Suprapubic skin (tissue), 4 donors: ENCODE measurements at places on chromosomes 7 and 10. TPM values are rescaled to one million over a fixed set of nuclear protein-coding genes. Genes with fewer than 3 reads are reported as not detected.
A peak's percentile ranks its signal among the peaks of the same experiment; 100 is the strongest.

DNA sequence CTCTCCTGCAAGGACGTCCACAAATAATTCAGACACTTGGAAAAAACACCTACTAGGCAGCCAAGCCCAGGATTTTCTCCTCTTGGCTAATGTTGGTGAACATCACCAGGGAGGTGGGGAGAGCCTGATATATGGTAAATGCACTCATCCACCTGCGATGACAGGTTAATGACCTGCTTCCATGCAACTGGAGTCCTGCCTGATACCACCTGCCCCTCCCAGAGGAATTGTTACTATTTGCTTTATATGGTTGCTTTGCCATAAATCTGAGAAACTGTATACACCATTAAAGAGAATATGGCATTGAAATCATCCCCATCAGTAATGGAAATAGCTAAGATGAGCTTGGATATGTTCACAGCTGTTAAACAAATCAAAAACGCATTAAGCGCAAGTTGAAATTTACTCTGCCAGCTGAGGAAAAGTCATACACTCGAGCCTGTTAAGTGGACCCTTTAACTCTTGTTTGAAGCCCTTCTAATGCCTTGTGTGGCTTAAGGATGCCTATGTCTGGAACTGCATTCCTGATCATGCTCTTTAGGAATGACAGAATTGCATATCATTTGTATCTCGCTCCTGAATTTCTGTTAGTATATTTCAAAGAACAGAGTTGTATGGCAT, 208.3 kb downstream of the PRPF18 start:
- no peak for DNase-seq

- DNase-seq = no peak
Measured at GRCh38 chr10:120963594-120964220, 112.5 kb downstream of the WDR11 start.

The IDI1 gene
- total RNA-seq = 35.7 TPM

GRCh38 chr10:89029785-89030437, 39.3 kb downstream of the FAS start:
- DNase-seq = peak; percentile 88

The PNLIPRP3 gene
- 50.2 TPM for total RNA-seq

DNA sequence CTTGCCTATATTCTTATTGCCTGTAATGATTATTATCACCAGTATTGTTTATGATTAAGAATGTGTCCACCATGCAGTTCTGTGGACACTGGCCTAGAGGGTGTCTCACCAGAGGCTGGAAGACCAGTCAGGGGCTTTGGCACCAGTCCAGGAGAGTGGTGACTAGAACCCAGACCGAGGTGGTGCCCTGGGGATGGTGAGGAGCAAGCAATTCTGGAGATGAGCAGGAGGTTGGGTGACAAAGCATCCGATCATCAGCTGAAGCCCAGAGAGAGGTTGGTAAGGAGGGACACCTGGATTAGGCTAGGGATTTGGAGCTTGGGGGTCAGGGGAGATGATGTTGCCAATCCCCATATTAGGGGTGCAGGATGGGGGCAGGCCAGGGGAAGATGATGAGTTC, 124.4 kb downstream of the EMX2 start:
- DNase-seq = no peak

The BTBD16 gene
- total RNA-seq = 4.7 TPM

- no peak for DNase-seq
Measured at GRCh38 chr7:11831156-11831735, 752 bp downstream of the THSD7A start.

DNA sequence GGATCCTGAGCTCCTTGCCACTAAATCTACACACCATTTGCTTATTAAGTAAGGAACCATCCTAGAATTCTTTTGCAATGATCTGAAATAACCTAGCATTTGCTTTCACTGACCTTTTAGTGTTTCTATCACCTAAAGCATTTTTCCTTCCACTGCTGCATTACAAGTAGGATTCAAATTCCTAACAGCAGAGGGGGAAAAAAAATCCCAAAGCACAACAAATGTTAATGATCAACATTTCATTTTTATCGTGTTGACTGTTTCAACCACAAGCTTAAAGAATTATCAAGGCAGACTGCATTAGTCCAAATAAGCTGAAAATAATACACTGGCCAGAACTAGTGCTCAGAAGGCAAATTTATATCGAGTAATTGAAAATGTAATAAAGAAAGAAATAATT, 174.7 kb upstream of the TCF7L2 start:
- DNase-seq = no peak

DNA sequence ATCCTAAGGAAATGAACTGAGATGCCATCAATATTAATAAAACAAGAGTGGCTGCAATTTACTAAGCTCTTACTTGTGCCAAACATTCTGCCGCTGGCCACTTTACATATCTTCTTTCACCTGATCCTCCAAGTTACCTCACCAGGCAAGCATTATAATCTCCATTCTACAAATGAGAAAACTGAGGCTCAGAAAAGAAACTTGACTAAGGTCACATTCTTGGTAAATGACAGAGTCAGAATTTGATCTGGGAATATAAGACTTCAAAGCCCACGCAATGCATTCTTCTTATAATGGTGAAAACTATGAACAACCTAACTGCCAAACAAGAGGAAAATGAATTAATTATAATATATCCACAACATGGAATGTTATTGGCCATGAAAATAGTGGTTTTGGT, 46.1 kb upstream of the SMNDC1 start:
- no peak for DNase-seq

DNA sequence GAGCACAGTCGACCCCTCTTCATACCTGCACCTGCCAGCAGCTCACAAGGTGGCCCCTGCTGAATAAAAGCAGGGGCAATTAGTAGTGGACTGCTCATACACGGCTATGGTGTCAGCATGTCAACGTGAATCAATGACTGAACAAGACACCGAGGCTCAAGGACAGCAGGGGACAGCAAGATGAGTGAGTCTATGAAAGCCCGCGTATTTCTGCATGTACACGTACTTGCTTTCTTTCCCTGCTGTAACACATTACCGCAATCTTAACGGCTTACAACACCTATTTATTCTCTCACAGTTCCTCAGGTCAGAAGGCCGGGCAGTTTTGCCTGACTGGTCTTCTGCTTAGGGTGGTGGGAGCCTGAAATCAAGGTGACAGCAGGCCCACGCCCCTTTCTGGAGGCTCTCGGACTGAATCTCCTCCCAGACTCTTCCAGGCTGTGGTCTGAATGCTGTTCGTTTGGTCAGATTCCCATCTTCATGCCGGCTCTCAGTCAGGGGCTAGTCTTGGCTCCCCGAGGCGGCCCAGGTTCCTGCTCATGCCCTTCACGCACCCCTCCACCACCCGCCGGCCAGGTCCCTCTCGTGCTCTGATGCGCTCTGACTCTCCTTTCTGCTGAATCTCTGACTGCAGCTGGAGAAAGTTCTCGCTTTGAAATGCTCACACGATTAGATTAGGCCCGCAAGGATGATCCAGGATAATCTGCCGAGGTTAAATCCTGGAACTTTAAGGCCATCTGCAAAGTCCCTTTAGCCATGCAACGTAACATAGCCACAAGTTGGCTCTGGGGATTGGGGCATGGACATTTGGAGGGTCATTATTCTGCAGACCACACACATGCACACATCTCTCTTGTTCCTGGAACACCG, 7.8 kb upstream of the PPP2R2D start:
- DNase-seq = no peak

- DNase-seq = no peak
Measured at GRCh38 chr7:142025896-142026295, 30.2 kb downstream of the MGAM start.

DNA sequence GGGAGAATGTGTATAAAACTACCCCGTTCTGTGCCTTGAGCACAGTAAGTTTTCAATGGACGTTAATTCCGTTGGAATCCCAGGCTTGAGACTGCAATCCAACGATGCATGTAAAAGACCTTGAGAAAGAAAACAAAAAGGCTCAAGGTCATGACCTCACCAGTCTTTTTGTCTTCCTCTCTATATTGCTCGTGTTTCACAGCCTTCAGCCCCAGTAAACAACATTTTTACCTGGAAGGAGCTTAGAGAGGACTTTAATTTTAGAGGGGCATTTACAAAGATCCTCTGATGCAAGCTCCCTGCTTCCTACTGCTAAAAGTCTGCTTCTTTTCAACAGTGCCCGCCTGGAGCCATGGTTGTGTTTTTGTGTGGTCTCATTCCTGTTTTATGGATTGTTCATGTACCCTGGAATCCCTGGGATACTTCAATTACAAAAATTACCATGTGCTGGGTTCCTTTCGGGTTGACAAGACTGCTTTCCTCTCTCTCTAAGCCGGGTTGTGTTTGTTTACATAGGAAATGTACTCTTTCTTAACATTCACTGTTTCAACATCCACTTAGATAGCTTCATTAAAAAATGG, 320.1 kb upstream of the NFE2L3 start:
- no peak for DNase-seq

DNA sequence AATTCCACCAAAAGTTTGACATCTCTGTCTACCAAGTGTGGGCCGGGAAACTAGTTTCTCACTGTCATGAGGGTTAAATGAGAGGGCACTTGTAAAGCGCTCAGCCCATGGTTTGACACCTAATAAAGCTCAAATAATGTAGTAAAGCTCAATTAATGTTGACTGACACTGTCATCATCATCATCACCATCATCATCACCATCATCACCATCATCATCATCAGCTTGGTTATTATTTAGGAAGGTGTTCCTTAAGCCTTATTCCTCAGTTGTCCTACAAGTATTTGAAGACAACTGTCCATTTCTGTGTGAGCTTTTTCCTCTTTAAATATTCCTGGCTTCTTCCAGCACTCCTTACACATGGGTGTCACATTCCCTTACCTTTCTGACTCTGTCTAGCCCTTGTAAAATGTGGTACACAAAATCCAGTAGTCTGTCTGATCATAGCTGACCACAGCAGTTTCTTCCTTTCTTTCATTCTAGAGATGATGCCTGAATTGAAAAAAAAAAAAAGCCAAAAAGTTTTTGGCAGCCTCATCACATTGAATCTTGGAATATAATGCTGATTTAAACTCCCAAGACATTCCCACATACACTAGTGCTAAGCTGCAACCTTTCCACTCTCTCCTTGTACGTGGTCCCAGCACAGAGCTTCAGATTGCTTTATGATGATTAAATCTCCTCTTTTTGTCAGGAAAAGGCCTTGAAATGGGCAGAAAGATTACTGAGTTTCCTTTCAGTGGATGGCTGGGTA, 40.6 kb upstream of the SEPHS1 start:
- no peak for DNase-seq

- DNase-seq = no peak
Measured at GRCh38 chr7:116876664-116877442, 14.5 kb downstream of the CAPZA2 start.

The THNSL1 gene
- total RNA-seq = 2.2 TPM

DNA sequence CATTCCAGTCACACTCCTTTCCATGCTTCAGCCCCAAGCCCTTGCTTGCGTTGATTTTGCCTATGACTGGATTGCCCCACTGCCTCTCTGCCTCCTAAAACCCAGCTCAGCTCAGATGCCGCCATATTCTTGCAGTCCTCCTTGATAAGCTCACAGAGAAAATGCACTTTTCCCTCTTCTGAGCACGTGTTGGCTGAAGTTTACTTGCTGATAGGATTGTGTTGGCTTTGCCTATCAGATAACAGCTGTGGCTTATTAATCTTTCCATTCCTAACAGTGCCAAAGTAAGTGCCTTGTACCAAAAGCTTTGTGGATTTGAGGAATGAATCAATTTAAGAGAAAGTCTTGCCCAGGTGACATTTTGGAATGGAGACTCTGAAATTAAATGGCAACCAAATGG, 249.2 kb downstream of the PHTF2 start:
- no peak for DNase-seq

The CNPY4 gene
- total RNA-seq = 7.1 TPM

GRCh38 chr10:4546500-4546899, 279.5 kb upstream of the AKR1E2 start:
- no peak for DNase-seq

DNA sequence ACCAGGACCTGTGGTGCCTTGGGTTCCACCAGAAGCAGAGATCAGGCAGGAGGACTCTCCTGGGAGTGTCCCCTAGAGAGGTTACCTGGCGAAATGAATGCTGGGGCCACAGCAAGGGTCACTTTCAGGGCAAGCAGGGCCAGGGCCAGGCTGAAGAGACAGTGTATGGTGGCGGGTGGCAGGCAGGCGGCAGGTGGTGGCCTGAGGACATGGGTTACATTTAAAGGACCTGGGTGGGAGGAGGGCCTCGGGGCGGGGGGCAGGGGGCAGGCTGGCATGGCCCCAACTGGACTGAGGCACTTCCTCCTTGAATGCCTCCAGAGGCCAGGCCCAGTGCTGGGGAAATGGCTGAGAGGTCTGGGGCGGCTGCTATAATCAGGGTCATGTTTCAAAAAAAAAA, 14.7 kb upstream of the TBRG4 start:
- no peak for DNase-seq

The KLF14 gene
- not detected for total RNA-seq
